ENCODE measurements at places on chromosomes 5 and 9.

GRCh38 chr9:129392093-129392541 lies 214.1 kb upstream of the IER5L start:
- no peak for DNase-seq

DNA sequence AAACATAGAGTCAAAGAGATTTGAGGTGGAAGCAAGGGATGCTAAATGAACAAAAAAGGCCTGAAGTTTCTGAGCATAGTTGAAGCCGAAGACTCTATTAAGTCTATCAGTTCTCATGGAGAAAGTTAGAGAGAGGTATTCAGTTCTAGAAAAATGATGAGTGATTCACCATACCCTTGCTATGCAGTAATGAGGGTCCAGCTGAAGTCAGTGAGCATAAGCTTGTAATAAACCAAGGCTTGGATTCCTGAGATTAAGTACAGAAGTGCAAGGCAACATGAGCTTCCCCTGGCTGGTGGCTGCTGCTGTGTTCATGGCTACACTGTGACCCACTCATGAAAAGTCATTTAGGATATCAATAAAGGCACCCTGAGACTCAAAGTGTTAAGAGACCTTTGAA lies 129.7 kb upstream of the MTAP start:
- DNase-seq: no peak

- no peak for DNase-seq
Measured at GRCh38 chr5:116507941-116508655, 66.5 kb downstream of the SEMA6A start.

DNA sequence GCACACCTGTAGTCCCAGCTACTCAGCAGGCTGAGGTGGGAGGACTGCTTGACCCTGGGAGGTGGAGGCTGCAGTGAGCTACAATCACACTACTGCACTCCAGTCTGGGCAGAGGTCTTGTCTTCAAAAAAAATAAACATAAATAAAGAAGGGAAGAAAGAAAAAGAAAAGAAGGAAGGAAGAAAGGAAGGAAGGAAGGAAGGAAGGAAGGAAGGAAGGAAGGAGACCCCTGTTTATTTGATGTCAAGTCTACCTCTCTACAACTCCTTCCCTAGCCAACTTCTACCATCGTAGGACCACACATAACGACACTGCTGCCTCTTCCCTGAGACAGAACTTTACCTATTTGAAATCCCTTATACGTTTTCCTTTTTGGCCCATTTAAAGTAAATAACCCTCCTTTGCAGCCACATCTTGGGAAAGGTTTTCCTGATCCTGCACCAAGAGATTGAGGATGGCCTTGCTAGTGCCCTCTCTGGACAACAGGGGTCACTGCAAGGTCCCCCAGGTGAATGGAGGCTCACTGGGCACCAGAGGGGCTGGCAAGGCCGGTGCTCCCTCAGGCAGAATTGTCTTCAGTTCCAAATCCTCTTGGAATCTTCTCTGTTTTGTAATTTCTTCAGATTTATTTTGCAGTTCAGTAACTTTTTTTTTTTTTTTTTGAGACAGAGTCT lies 10.5 kb downstream of the RPS14 start:
- DNase-seq: no peak

- no peak for DNase-seq
Measured at GRCh38 chr9:318646-319045, 104.0 kb downstream of the DOCK8 start.
